Cerebellar cortex (tissue), 1 donor: ENCODE measurements at places on chromosomes 12 and 14.

- peak; percentile 37 for DNase-seq
These were observed 33.7 kb downstream of the PAH start for GRCh38 chr12:102883204-102883799.

GRCh38 chr12:14921218-14921617, 17.1 kb downstream of the ERP27 start:
- DNase-seq = no peak

- no peak for DNase-seq
These were observed 6.9 kb upstream of the CLEC4E start for GRCh38 chr12:8547645-8548044.

DNA sequence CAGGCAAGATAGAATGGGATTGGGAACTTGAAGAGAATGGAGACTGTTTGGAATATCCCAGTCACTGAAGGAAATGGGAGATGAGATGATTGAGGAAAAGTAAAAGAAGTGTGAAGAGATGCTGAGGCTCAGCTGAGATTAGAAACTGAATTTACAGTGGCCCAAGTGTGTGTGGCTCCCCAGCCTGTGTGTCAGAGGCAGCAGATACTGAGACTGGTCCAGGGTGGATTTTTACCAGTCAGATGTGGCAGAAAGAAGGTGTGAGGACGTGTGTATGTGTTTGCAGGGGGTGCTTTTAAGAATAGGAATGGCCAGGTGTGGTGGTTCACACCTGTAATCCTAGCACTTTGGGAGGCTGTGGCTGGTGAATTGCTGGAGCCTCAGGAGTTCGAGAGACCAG, 42.9 kb downstream of the PRKCH start:
- DNase-seq = no peak
